ENCODE measurements at places on chromosomes 6 and 20. TPM values are rescaled to one million over a fixed set of nuclear protein-coding genes. Genes with fewer than 3 reads are reported as not detected.

DNA sequence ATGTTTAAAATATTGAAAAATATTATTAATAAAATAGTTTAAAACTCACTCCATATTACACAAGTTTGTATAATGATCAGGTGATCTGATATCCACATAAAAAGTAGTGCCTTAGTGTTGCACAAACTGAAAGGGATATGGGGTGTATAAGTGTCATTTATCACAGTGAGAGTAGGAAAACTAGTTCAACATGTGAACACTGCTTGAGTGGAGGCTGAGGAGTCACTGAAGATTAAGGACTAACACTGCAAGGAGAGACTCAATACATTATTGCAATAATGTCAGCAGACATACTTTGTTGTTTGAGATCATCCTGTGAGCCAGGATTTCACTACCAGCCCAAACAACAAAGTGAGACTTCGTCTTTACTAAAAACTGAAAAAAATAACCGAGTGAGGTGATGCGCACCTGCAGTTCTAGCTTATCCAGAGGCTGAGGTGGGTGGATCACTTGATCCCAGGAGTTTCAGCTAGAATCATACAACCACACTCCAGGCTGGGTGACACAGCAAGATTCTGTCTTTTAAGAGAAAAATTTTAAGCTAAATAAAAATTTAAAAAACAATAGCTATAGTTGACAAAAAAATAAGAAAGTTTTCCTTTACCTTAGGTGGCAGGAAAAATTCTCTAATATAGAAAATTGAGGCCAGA, 2.4 kb upstream of the KHDC1L start:
- DNase-seq: no peak

- DNase-seq: no peak
These were observed 68.6 kb upstream of the FYN start for GRCh38 chr6:111941686-111942330.

GRCh38 chr6:161189891-161190290, 84.0 kb downstream of the AGPAT4 start:
- DNase-seq: no peak

GRCh38 chr6:105212587-105212986, 32.8 kb upstream of the POPDC3 start:
- DNase-seq: no peak

GRCh38 chr6:47440719-47441118, 36.9 kb upstream of the CD2AP start:
- no peak for DNase-seq

GRCh38 chr6:21189759-21190158, 403.8 kb upstream of the SOX4 start:
- no peak for DNase-seq

DNA sequence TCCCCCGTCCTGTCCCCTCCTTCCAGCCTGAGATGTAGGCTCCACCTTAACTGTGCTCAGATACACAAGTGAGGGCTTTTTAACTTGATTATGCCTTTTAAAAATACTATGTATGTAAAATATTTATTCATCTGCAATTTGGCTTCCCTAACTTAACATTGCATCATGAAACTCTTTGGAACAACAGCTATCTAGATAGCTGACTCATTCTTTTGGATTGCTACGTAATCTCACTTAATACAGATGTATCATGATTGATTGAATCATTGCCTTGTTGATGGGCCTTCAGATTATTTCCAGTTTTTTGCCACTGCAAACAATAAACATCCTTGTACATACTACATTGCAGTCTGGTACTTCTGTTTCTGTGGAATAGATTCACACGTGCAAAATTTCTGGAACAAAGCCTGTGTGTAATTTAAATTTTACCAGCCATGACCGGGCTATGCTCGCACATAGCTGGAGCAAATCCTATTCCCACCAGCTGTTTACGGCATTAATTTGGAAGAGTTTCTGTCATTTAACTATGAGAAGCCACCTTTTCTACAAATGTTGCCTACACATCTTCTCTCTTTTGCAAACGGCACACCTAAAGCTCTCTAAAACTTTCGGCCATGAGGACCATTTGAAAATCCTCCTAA, 6.5 kb downstream of the PRND start:
- DNase-seq: no peak

DNA sequence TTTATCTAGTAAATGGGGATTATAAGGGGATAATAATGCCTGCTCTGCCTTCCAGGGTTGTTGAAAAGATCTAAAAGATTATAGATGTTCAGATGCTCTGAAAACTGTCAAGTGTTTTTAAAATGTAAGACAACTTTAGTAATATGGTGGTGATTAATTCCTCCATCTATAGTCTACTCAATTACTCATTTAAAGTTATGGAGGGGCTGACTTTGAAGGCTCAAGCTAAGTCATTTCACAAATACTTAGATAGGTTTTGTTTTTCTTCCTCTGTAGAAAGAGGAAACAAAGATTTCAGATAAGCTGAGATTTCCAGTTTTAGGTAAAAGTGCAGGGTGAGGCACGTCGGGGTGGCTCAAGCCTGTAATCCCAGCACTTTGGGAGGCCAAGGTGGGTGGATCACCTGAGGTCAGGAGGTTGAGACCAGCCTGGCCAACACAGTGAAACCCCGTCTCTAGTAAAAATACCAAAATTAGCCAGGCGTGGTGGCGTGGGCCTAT, 50.5 kb upstream of the PIM1 start:
- no peak for DNase-seq

DNA sequence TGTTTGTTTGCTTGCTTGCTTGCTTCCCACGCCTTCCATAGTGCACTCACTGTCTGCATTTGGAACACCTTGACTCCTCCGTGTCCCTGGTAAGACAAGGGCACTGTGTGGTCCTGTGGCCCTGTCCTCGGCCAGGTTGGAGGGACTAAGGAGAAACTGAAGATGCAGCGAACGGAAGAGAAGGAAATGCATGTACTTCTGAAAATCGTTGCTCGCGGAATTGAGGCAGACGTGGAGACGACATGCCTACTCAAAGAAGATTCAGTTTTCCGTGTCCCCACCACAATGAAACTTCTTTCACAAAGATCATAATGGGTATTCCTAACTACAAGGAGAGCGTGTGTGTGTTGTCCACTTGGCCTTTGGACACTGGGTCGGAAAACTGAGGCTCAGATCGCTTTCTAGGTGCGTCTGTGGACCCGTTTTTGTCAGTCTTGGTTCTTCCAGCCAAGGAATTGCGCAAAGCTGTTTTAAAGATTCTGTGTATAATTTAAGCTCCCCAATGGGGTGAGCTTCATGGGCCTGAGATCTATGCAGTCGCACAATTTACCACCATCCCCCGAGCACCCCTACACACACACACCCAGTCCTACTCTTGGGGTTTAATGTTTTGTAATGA, 120.4 kb upstream of the ZNF184 start:
- no peak for DNase-seq

DNA sequence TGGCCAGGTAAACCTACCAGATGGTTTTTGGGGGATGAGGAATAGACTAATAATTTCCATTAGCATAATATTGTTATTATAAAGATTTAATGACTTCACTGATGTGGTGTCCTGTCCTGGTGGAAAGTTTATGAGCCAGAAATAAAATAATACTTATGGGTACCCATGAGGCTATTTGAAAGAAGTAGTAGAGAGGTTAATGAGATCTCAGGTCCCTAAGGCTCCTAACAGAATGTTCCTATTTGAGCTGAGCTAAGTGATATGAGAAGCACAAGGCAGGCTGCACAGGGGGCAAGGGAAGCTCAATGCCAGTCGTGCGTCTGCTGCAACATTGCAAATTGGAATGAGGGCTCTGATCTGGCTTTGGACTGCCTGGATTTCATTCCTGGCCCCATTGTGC, 174.1 kb downstream of the BMP2 start:
- no peak for DNase-seq

- no peak for DNase-seq
These were observed 37.8 kb downstream of the PTPRK start for GRCh38 chr6:128482642-128483041.

DNA sequence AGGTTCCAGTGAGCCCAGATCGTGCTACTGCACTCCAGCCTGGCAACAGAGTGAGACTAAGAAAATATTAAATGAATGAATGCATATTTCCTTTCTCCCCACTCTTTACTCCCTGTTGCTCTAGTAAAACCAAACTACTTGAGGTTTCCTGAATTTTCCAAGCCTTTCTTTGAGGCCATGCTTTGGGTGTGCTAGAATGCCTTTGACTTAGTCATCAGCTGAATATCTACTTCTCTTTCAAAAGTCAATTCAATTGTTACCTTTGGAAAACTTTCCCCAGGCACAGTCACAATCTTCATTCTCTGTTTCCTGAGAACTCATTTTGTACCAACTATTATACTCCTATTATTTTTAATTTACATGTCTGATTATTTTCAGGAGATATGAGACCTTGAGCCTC, 27.5 kb upstream of the CEP85L start:
- DNase-seq: no peak

DNA sequence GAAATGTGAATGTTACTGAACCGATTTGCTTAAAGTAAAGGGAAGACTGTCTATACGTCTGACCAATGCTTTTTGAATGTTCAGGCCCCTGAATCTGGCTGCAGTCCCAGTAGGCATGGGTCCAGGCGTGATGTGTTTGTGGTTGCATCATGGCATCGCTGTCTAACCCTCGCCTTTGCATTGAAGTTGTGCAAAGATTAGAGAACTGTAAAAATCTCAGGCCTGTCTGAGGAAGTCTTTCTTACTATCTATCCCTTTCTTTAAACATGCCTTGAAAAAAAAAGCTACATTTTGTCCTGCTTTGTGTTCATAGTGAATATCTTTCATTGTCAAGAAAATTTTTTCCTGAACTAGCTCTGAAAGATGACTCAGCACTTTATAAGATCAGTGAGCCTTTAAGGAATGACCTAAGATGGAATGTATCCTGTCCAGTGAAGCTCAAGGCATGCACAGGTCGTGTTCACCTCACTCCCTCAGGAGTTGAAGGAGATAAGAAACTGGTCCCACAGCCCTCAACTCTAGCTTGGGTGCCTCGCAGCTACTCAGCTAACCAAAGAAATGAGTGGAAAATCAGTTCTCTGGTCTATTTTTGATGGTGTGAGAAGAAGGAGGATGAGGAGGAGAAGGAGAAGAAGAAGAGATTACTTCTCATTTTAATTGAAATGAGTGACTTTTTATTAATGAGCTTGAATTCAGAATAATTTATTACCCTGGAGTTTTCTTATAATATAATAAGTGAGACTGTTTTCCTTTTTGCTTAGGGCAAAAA, 48.6 kb downstream of the TPD52L1 start:
- DNase-seq: peak; percentile 78

GRCh38 chr6:2194643-2195042, 50.8 kb downstream of the GMDS start:
- DNase-seq: no peak

GRCh38 chr6:49666930-49667757, 30.5 kb upstream of the RHAG start:
- no peak for DNase-seq

DNA sequence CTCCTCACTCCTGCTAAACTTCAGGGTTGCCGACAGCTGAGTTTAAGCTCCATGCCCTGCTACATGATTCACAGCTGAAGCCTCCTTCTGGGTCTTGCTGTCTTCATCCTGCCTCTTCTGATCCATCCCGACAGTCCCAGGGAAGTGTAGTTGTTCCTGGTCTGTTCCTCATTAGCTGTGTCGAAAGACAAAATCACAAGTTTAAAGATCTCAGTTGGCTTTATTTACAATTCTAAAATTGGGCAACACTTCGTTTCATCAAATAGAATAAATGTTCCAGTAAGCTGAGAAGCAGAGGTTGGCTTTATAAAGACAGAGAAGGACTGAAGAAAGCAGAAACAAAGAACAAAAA, 4.1 kb upstream of the SLC2A10 start:
- DNase-seq: no peak

DNA sequence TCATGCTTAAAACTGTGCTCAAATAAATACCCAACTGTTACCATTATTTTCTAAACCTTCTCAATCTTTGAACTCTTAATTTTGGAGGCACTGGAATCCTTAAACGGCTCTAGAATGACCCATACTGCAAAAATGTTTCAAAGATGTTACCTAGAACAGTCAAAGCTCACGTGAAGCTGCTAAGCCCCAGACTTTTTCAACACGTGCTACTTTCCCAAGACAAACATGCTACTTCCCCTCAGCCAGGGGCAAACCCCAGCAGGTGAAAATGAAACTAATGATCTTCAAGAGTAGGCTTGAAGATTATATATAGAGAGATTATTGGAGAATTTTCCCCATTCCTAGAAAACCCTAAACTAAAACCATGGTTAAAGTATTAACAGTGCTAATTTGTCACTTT, 28.1 kb downstream of the HUS1B start:
- no peak for DNase-seq

GRCh38 chr6:906920-907319, 214.0 kb upstream of the EXOC2 start:
- DNase-seq: no peak

- no peak for DNase-seq
These were observed 136.3 kb upstream of the NEDD9 start for GRCh38 chr6:11368760-11369159.

GRCh38 chr6:333379-334002, 41.2 kb downstream of the DUSP22 start:
- peak; percentile 61 for DNase-seq

GRCh38 chr6:46175446-46175845, 4.7 kb upstream of the ENPP5 start:
- DNase-seq: no peak

DNA sequence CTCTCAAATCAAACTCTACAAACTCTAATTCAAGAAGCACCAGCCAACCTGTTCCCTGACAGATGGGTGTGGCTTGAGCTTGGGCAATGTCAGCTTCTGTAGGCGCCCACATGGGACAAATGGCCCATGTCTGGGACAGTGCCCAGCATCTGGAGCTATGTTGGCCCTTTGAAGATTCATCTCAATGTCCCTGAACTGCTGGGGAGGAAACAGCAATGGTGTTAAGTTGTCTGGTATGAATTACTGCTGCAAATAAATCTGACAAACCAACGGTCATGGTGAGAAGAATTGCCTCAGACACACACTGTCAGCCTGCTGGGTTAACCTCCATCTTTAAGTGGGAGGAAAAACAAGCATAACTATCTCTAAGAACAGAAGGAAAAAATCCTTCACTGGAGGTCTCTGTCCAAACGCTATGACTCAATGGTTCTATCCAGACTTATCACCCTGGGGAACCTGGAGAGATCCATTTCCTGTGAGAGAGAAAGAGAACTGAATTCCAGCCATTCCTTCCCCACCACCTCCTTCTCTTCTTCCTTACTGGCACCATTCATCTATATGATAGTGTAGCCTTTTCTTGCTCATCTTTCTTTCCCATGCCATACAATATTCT, 274.9 kb downstream of the CDH26 start:
- DNase-seq: no peak

The PAK5 gene
- 0.14 TPM for total RNA-seq

The CRISP3 gene
- total RNA-seq: not detected

The LY6G5C gene
- 0.68 TPM for total RNA-seq

The RIN2 gene
- total RNA-seq: 57.3 TPM

The CD40 gene
- 13.6 TPM for total RNA-seq

The CTAGE9 gene
- total RNA-seq: not detected

The RXRB gene
- 32.4 TPM for total RNA-seq

The GHRH gene
- total RNA-seq: not detected

The ZBTB46 gene
- total RNA-seq: 5.0 TPM

The TTBK1 gene
- total RNA-seq: 0.55 TPM

The EDN1 gene
- 8.0 TPM for total RNA-seq

The ATP6V1G2 gene
- total RNA-seq: 5.0 TPM

The PABPC1L gene
- 3.6 TPM for total RNA-seq

The PPP1R18 gene
- total RNA-seq: 44.9 TPM

The CTCFL gene
- total RNA-seq: 0.36 TPM

The C20orf202 gene
- total RNA-seq: not detected

All from sigmoid colon (tissue), 7 donors.